ENCODE measurements at places on chromosomes 7 and 10.

DNA sequence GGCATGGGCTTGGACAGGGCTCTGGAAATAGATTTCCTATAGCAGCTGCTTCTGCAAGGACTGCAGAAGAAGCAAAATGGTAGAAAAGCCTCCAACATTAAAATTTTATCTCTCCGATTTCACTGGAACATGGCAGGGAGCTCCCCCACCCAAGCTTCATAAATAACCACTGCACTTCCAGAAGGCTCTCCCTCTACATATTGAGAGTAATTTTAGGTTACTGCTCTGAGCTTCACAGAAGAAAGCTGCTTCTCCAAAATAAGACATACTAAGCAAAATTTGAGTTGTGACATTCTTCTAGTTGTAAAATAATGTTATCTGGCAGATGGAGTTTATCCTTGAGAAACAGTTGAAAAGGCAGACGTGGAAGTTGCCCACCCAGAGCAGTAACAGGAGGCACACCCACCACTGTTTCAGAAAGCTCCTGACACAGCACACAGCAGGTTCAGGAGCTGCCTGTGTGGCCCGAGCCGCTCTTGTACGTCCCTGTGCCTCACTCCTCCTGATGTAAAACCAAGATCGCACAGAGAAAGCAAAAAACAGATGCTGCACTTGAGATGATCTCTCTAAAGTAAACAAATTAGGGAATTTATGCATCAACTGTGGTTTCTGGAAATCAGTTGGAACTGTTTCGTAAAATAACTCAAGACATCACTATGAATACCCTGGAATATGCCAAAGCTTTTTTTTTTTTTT lies 621.0 kb downstream of the PARD3 start:
- no peak for DNase-seq

- no peak for DNase-seq
Measured at GRCh38 chr7:138374119-138374693, 85.9 kb upstream of the TRIM24 start.

DNA sequence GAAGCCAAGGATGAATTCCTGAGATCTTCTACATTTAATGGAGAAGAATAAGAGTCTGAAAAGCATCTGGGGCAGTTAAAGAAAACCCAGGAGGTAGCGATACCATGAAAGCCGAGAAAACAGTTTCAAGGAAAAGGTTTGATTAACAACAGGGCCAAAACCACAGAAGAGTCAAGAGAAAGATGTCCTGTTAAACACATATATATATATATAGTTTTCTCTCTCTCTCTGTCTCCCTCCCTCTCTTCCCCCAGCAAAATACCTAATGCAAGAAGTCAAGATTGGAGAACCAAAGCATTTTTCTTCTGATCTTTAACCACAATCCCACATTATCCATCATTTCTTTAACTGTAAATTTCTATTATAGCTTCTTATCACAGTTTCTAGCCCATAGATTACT lies 261.4 kb downstream of the SNX13 start:
- DNase-seq: no peak

DNA sequence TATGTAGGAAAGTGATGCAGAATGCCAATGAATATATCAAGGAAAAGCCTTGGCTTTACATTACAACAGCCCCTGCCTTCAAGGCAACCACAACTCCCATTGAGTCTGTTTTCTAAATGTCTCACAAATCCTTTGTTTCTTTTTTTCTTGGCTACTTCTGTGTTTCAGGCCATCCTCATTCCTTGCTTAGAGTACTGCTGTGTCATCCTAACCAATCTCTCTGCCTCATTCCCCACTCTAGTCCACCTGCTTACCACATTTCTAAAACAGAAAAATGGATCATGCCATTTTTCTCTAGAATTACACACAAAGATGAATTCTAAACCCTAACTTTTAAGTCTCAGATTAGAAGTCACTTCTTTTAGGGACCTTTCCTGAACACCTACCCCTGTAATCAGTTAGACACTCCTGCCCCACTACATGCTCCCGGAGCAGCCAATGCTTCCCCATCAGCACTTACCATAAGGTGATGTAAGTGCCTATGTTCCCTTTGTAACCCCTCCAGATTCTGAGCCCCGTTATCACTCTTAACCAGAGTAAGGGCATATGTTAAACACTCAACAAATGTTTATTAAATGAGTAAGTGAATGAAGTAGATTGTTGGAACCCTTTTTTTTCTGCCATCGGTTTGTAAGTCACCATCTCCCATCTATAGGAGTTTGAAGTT lies 2.8 kb downstream of the BORCS7 start:
- no peak for DNase-seq

- no peak for DNase-seq
Measured at GRCh38 chr10:98673171-98673782, 226.5 kb upstream of the HPS1 start.

GRCh38 chr7:19051767-19052375 lies 65.6 kb downstream of the TWIST1 start:
- peak; percentile 2 for DNase-seq

GRCh38 chr10:110691139-110691538 lies 47.0 kb downstream of the RBM20 start:
- no peak for DNase-seq

DNA sequence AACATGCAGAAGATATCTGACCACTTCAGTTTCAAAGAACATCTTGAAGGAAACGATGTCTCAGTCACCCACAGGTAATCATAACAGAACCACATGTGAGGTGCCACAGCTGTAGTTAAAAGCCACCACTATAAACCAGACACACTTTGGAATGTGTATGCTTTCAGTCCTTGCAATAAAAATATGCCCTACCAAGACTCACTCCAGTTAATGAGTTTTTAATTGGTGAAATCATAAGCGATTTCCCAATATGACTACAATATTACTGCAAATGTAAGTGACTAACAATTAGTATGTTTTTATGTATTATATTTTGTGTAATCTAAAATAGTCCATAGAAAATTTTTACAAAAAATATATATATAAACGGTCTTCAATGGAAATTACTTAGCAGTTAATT lies 428.2 kb downstream of the PARD3 start:
- no peak for DNase-seq

- DNase-seq: no peak
Measured at GRCh38 chr7:36217211-36217960, 64.3 kb downstream of the EEPD1 start.

GRCh38 chr7:130096243-130096827 lies 26.0 kb downstream of the KLHDC10 start:
- no peak for DNase-seq

Measured in effector memory CD8-positive, alpha-beta T cell (primary cell).